NCI-H2081 treated with DMSO at 0.1 percent for 48 hours (cell line): ENCODE measurements at places on chromosomes 1 and 21.

DNA sequence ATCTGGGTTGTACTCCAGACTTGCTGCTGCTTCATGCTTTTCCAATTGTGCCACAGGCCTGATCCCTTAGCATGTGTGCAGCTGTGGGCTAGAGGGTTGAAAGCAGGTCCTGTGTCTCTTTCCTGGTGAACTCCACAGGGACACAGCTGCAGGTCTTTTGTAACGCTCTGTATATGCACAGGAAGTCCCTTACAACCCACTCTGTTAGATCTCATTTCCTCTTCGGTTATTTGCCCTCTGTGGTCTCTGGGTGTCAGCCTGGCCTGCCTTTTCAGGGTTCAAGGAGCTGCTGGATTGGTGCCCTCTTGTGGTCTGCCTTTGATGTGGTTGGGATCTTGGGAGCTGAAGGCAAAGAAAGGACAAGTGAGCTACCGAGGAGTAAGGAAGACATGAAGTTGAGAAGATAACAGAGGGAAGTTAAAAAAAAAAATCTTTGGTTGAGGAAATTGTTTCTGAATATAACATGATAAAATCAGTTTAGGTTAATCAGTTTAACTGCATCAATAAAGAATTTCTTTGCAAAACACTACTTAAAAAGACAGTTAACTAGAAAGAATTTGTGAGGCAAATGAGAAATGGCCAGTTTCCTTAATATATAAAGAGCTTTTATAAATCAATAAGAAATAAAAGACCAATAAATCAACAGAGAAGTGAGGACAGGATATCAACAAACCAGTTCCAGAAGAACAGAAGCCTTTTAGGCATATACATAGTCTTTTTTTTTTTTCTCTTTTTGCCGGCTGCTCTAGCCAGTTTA, 44.1 kb downstream of the UCK2 start:
- DNase-seq, result no peak

DNA sequence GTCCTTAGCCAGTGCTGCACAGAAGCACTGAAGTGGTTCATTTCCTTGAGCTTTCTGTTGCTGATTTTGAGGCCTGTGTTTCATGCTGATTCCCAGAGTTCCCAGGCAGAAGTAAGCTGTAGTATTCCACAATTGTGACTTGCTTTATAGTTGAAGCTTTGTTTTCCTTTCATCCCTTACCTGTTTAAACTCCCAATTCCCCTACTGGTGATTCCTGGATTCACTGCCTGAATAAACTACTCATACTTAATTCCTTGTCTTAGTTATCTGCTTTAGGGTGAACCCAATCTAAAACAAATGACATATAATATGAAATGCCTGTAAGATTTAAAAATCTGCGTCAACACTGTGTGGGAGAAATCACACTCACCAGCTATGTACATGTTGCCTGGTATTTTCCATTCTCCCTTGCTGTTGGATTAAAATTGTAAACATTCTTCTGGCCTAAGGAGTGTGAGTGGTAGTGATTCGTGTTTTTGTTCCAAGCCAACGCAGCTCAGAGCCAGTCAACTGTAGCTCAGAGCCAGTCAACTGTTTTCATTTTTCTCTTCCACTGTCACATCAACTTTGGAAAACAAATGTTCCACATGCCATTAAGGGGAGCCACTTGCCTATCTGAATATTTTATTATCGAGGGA, 879.4 kb downstream of the MRPL39 start:
- DNase-seq, result no peak

DNA sequence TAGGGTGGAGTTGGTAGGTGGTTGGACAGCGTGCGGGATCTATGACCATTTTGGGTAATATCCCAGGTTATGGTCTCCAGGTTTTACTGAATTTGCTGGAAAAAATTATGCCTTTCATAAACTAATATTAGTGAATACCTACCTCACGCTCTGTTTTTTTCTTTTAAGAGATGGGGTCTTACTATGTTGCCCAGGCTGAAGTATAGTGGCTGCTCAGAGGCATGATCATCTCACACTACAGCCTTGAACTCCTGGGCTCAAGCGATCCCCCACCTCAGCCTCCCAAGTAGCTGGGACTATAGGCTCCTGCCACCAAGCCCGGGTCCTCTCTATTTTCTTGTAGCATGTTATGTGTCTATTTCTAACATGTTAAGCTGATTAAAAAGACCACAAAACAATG, 100.2 kb downstream of the RHOU start:
- DNase-seq, result no peak

- no peak for DNase-seq
Observed at GRCh38 chr1:76444773-76445172, 370.2 kb downstream of the ST6GALNAC3 start.

- DNase-seq, result no peak
Observed at GRCh38 chr1:197811769-197812168, 36.5 kb upstream of the DENND1B start.

GRCh38 chr1:211928993-211929637, 98.6 kb upstream of the LPGAT1 start:
- DNase-seq, result no peak

GRCh38 chr1:45134461-45134873, 71.9 kb downstream of the ZSWIM5 start:
- DNase-seq, result no peak

- DNase-seq, result no peak
Observed at GRCh38 chr1:180170546-180171151, 16.0 kb downstream of the QSOX1 start.

GRCh38 chr1:15351310-15351709, 58.4 kb upstream of the EFHD2 start:
- DNase-seq, result no peak

DNA sequence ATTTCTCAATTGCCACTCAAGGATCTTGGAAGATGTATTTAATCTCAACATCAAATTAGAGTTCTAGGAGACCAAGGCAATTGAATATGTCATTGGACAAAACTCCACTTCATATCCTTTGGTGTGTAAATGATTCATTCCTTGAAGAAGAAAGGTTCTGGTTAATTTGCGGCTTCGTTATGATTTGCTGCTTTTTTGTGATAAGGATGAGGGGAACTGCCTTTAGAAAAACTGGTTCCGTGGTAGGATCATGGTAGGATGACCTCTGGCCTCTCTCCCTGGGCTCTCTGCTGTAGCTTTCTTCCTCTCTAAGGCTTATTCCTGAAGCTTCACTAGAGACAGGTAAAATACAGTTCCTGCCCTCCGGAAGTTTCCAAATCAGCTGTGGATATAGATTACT, 51.5 kb upstream of the ERRFI1 start:
- no peak for DNase-seq

- no peak for DNase-seq
Observed at GRCh38 chr21:38013741-38014140, 97.5 kb upstream of the KCNJ6 start.

DNA sequence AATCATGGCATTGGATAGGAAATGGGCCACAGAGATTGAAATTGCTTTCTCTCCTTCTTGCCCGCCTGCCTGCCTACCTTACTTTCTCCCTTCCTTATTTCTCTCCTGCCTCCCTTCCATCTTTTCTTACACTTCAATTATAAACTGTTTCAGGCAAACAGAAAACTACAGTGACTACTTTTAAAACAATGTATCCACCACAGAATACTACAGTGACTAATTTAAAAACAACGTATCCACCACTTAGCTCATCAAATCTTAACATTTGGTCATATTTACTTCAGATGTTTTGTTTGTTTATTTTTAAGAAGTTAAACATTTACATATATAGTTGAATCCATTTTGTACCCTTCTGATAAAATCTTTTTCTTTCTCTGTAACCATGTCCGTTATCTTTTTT, 54.4 kb downstream of the SNRPE start:
- DNase-seq, result no peak
